ENCODE measurements at places on chromosomes 1 and 21.
A peak's percentile ranks its signal among the peaks of the same experiment; 100 is the strongest.

DNA sequence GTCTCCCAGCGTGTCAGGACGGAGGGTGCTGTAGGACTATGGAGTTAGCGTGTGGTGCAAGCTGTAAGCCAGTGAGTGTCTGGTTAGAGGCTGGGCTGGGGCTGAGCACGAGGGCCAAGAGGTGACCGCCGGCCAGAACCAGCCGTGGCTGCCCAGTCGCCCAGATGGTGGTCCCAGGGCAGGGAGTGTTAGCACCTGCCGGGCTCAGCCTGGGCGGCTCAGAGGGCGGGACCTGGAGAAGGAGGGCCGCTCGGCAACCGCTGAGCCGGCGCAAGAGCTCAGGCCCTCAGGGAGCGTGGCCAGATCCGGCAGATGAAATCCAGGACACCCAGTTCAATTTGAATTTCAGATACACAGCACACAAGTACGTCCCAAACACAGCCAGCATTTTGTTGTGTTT lies 87.9 kb downstream of the PRDM16 start:
- no peak for DNase-seq

DNA sequence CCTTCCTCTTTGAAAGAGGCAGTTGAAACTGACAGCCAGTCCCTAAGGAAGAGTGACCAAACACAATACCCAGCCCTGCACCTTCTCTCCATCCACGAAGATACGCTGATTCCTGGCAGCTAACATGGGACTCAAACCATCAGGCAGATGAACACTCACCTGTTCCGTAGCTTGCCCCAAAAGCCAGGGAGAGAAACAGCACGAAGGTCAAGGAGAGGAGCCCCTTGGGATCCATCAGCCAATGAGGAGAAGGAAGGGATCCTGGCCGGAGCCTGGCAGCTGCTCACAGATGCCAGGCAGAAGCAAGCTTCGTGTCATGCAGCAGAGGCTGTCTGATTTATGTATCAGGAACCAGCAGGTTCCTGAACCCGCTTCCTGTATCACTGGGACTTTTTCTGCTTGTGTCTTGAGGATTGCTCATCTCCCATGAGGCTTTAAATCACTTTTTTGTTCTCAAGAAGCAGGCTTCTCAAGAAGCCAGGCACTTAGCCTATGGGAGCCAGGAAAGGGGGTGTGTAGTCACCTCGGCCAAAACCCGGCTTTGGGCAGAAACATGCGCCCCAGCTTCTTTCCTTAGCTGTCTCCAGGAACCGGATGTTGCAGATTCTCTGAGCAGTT lies at the start of gene SLAMF1:
Gene SLAMF1 (minus strand): TSS at position 334 of the 618 bp plus-strand sequence. CDS start 99 bp downstream, at position 235.
- DNase-seq, result no peak

- no peak for DNase-seq
Observed at GRCh38 chr21:38913120-38913892, 107.6 kb downstream of the ETS2 start.

- no peak for DNase-seq
Observed at GRCh38 chr1:37655274-37655673, 20.6 kb upstream of the RSPO1 start.

- DNase-seq, result no peak
Observed at GRCh38 chr1:71106658-71107322, 26.0 kb upstream of the ZRANB2 start.

DNA sequence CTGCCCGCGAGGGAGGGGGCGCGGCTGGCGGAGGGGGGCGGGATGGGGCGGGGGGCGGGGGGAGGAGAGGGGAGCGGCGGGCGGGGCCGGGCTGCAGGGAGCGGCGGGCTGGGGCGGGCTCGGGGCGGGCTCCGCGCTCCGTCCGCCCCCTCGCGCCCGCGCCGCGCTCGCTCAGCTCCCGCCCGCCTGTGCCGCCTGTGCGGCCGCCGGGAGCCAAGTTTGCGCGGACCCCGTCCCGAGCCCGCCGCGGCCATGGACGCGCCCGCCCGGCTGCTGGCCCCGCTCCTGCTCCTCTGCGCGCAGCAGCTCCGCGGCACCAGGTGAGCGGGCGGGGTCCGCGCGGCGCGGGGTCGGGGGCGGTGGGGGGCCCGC lies at the start of gene GABRD:
Gene GABRD (plus strand): TSS at position 174 of the 372 bp plus-strand sequence. CDS start 79 bp downstream, at position 253.
- DNase-seq, result no peak

DNA sequence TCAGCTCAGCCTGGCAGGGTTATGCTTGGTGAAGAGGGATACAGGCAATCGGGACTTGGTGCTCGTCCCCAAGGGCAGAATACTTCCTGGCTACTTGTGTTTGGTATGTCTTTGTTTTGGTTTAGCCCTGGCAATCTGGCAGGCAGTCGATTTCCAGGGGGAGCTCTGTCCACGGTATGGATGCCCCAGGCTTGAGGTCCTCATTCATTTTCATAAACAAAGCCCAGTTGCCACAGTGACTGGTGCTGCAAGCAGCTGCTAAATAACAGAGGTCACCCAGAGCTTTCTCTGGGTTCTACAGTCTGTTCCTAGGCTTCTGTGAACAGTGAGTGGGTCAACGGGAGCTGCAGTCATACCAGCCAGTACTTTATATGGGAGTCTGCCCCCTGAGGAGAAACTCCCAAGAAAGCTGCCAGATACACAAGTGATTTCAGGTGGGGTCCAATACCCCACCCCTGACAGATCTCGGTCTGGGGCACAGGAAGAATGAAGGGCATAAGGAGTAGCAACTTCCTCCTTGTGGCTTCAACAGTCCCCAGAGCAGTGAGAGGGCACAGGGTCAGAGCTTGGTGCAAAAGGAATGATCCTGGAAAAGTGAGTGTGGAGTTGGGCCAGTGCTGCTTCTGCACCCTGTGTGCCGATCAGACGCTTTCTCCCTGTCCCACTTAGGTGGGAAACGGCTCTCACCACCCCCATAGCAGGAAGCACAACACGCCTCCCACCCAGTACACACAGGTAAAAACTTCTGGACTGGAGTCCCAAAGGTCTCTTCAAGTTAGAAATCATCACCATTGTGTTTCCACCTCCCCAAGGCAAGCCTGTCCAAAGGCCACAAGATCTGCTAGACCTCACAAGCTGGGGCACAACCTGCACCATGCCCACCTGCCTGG lies 55.5 kb downstream of the TGFBR3 start:
- no peak for DNase-seq

DNA sequence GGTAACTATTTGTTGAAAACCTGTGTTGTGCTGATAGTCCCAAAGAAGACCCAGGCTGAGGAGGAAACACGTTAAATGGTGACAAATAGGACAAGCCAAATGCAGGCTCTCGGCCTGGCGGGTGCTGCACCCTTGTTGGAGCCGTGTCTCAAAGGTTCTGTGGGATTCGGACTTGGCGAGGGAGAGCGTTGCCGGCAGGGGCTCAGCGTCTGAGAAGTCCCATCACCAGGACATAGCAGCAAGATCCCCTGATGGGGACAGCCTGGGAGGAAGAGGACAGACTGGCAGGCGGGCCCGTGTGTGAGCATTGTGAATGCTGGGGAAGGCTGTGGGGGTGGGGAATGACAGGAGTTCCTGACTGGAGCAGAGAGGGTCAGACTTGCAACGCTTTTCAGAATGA lies 142.5 kb downstream of the PGBD5 start:
- no peak for DNase-seq

- no peak for DNase-seq
Observed at GRCh38 chr1:54490361-54491248, 57.4 kb upstream of the ACOT11 start.

- DNase-seq, result peak; percentile 45
Observed at GRCh38 chr1:159937054-159937750, 8.2 kb downstream of the IGSF9 start.

- no peak for DNase-seq
Observed at GRCh38 chr1:85406887-85407533, 57.9 kb downstream of the DDAH1 start.

DNA sequence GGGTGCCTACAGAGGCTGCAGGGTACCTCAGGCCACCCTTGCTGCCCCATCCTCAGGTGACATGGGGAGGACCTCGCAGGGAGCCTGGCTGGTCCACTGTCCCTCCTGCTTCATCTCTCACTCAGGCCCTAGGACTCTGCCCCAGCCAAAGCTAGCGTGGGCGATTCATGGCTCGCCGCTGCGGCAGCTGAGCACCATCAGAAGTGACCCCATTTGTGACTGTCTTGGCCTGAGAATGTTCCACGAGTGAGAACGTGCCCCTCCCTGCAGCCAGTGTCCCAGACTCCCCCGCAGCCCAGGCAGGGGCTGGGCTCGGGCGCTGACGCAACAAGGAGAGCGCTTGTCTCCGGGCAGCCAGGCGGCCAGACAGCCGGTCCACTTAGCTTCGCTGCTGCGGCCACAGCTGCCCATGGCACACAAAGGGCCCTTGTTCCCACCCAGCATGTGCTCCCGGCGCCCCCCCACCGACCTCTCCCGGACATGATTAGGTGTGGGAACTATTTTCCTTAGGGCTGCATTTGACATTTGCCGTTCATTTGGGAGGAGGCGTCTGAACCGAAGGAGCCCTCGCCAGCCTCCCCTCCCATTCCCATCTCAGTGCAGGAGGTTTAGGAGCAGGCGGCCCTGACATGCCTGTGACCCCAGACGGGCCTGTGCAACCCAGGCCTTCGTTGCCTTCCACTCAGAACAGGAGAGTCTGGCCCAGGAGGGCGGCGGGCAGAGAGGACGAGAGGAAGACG lies 19.3 kb upstream of the POFUT2 start:
- DNase-seq, result no peak

DNA sequence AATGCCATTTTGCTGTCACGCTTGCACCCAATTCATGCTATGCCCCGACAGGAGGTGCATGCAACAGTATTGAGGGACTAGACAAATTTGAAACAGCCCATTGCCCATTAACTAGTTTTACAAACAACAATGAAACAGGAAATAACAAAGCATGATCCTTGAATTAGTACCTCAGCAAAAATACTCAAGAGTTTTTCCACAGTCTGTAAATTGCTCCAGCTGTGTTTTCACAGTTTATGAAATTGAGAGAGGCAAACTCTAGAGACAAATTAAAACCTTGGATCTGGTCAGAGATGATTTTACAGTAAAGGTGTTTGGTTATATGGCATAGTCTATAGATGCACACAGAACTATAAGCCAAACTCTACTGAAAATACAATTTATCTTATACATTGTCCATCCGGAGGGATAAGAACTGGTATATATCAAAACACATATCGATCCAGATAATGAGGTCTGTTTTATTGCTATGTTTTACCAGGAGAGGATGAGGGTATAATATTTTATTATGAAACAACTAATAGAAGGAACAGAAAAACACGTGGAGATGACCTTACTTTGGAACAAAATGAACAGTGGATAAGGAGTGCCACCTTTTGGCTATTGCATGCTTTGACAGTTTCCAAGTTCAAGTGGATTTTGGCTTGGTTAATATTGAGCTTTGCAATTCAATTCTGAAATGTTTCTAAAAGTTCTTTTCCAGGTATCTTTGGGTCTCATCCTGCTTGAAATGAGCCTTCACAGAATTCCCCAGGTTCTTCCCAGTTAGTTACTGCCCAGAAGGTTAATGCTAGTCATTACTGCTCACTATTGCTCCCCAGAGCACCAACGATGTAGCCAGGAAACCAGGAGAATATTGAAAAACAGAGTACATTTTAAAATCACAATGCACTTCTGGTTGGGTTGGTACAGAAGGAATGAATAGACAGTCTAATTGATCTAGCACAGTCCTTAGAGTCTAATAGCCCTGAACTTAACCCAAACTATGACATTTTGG lies 45.7 kb downstream of the ZC3H11B start:
- DNase-seq, result no peak

- DNase-seq, result no peak
Observed at GRCh38 chr1:239732770-239733169, 346.4 kb downstream of the CHRM3 start.

DNA sequence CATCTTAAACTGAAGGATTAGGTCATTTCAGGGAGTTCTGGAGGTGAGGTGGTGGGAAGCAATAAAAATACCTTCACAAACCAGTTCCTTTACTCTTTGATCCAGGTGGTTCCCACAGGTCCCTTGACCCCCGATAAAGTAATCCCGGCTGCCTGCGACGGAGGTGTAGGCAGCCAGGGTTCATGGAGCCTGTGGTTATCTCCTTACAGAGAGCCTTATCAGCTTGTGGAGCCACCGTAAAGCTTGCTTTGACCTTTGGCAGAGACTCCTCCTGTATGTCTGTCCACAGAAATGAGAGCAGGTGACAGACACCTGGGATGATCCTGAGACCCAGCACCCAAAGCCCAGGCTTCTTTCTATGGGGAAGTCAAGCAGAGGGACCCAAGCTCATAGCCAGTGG lies 243.4 kb downstream of the KIF26B start:
- no peak for DNase-seq

- DNase-seq, result no peak
Observed at GRCh38 chr1:201742955-201743805, 85.8 kb upstream of the IPO9 start.

- DNase-seq, result no peak
Observed at GRCh38 chr21:31886915-31887314, 14.1 kb downstream of the HUNK start.

DNA sequence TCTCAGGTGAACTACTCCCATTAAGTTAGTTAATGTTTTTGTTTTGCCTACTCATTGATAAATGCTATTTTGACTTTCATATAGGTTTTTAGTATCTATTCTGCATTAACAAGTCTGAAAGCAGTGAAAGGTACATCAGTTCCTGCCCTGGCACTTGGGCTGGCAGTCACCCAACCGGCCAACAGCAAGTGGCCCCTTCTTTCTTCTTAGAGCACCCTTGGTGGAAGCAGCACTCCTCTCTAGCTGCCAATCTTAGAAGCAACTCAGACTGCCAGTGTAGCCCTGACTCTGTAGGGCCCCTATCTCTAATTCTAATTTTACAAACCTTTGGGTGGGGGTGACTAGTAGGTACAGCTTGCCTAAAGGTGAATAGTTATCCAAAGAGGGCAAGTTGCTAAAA lies 155.7 kb downstream of the FGGY start:
- no peak for DNase-seq

- peak; percentile 41 for DNase-seq
Observed at GRCh38 chr1:78145105-78145580, 99.4 kb downstream of the GIPC2 start.

DNA sequence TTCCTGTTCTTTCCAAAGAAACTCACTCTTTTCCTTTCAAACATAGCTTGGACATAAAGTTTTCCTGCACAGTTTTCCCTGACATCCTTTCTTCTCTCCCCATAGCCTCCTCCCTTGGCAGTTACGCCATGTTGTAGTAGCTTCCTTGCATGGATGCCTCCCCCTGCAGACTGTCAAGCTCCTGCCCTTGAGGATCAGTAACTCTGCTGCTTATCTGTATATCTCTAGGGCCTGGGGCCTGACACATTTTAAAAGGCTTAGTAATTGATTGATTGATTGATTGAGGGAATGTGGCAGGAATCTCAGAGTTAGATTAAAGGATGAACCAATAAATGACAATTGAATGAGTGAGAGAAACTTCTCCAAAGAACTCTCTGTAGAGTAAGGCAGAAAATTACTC lies 143.7 kb downstream of the NEK7 start:
- DNase-seq, result no peak

GRCh38 chr1:59506952-59507351 lies 210.1 kb downstream of the FGGY start:
- DNase-seq, result peak; percentile 77

GRCh38 chr1:23178950-23179349 lies 10.3 kb upstream of the LUZP1 start:
- DNase-seq, result no peak

DNA sequence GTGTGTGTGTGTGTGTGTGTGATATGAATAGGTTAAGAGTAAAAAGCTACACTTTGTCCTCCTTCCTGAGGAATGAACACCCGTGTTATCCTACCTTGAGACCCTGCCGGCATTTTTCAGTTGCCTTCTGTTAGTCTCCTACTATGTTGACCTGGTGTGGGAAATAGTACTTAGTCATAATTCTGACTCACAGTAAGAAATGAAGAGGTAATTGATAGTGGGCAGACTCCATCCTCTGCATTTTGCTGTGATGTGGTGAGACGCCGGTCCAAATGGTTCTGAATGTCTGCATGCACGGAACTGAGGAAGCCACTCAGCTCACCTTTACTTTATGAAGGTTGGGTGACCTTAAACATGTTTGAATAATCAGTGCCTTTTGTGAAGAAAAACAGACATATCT lies 12.6 kb downstream of the CD101 start:
- DNase-seq, result no peak

Data from HL-60 (cell line).